Fibroblast of skin of back (primary cell): ENCODE measurements at places on chromosomes 1 and 21.

DNA sequence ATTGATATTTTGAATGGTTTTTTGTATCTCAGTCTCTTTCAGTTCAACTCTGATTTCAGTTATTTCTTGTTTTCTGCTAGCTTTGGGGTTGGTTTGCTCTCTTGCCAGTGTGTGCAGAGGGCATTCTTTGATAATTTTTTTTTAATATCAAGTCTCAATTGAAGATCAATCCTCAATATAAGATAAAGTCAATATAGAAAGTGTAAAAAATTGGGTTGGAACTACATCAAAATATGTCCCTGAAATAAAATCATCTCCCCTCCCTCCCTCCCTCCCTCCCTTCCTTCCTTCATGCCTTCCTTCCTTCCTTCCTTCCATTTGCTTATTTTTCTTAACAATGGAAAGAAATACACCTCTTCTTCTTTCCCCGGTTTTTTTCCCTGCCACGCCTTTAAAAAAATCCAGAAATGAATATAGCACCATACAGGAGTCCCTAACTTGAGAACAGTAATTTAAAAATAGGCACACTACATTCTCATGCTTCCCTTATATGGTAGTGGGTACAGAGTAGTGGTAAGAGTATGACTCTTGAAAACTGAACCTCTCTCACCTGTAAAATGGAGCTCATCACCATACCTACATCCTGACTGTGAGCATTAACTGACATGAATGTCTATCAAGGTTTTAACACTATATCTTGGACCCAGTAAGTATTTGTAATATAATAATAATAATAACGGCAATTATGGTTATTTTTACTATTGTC is 221.9 kb downstream of the GIPC2 start:
- DNase-seq, result no peak

- no peak for DNase-seq
Measured at GRCh38 chr1:56278061-56278460, 301.3 kb downstream of the PLPP3 start.

DNA sequence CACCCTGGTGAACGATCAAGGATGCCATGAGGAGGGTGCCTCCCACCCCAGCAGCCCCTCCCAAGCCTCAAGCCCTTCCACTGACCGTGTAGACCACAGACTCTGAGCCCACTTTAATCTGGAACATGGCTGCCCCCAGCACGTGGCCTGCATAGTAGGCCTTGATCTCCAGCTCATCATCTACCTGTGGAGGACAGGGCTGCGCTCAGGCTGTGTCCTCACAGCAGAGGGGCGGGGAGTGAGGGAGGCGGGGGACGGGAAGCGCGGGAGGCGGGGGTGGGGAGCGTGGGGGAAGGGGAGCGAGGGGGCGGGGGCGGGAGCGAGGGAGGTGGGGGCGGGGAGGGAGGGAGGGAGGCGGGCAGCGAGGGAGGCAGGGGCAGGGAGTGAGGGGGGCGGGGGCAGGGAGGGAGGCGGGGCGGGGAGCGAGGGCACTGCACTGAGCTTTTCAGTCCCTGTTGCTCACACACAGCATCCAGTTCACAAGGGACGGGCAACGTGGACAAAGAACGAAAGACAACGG is 7.1 kb downstream of the PUSL1 start:
- no peak for DNase-seq

GRCh38 chr21:43018519-43018918 is 44.2 kb downstream of the PKNOX1 start:
- DNase-seq, result no peak

GRCh38 chr1:107707111-107707510 is 257.9 kb downstream of the VAV3 start:
- no peak for DNase-seq

- peak; percentile 86 for DNase-seq
Measured at GRCh38 chr1:31789259-31790065, 25.3 kb upstream of the ADGRB2 start.

GRCh38 chr1:234686035-234686434 is 76.1 kb upstream of the IRF2BP2 start:
- DNase-seq, result no peak

DNA sequence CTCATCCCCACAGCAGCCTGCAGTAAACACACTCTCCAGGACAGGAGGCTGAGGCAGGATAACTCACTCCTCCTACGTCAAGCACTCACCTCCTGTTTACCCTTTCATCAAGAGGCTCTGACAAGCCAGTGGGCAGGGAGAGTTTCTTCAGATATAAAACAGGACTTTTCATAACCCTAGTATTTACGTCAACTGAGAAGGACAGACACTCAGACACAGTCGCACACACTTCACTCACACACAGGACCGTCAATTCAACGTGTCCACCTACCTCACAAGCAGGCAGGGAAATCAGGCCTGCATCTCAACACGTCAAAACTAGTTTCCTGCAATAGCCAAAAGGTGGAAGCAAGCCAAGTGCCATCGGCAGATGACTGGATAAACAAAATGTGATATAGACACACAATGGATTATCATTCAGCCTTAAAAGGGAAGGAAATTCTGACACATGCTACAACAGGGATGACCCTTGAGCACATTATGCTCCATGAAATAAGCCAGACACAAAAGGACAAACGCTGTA is 48.6 kb downstream of the ITPKB start:
- no peak for DNase-seq
